Activated naive CD8-positive, alpha-beta T cell treated with anti-CD3 and anti-CD28 coated beads for 36 hours (primary cell): ENCODE measurements at places on chromosomes 1 and 21.

DNA sequence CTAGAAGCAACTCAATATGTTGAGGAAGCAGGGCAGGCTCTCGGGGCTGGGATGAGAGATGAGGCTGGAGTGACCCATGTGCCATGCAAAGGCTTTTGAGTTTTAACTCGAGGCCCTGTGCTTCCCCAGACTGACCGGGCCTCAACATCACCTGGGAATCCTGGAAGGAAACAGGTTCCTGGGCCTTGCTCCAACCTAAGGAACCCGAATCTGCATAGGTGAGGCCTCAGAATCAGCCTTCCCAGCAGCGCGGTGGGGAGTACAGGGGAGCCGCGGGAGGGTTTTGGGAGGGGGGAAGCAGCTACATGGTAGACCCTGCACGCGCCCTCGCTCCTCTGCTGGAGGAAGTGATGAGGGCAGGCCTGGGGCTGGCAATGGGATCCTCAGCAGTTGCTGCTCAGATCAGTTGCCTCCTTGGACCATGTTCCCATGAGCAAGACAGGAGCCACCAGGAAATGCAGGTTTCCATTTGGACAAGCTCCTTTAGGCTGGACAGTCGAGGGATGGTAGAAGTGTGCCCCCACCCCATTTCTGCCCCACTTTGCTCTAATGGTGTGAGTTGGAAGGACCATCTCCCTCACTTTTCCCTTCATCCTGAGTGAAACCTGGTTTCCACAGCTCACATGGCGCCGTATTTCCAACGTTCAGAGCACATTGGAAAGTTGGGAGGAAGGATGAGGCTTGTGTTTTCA lies 4.5 kb upstream of the KIAA1614 start:
- no peak for DNase-seq

DNA sequence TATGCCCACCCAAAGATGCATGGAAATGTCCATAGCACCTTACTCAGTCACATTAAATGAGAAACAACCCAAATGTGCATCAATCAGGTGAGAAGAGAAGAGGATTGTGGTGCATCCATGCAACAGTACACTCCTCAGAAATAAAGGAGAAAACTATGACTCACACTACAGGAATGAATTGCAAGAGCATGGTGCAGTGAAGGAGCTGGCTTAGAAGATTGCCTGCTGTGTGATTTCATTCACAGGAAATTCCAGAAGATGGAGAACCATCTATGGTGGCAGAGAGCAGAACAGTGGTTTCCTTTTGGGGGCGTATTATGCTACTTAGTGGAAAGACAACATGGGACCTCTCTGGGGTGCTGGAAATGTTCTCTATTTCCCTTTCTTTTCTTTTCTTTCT lies 278.6 kb upstream of the AJAP1 start:
- no peak for DNase-seq

DNA sequence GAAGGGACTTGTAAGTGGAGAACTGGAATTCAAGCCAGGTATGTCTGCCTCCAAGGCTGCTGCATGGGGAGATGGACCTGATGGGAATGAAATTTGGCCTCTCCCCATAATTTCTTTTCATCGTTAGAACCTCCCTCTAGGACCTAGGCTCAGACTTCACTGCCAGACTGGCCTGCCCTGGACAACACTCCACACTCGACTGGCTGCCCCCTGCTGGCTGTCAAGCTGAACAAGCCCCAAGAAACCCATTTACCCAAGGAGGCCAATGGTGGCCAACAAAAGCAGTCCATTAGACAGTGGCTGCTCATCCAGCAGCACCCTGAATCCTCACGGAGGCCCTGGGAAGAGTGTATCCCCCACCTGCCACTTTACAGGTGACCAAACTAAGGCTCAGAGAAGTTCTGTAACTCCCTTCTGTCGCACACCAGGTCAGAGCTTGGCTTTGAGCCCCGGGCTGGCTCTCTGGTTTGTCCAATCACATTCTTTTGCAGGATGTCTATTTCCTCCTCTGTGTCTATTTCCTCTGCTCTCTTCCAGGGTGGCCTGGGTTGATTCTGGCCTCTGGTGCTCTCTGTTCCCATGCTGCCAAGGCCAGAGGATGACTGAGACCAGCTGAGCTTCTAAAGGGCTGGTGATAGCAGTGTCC lies 3.8 kb downstream of the RNF186 start:
- peak; percentile 53 for DNase-seq

- no peak for DNase-seq
Measured at GRCh38 chr1:85933961-85934360, 222.6 kb downstream of the COL24A1 start.

GRCh38 chr1:40476924-40477677 lies at the start of gene ZFP69:
Gene ZFP69, plus strand, starts transcription at chr1:40477290. Its CDS starts 2,072 bp downstream, at chr1:40479362.
- peak; percentile 82 for DNase-seq

GRCh38 chr1:229117664-229118300 lies 153.1 kb upstream of the RAB4A start:
- no peak for DNase-seq

GRCh38 chr1:94070865-94071264 lies 50.1 kb downstream of the ABCA4 start:
- no peak for DNase-seq

- DNase-seq = no peak
Measured at GRCh38 chr1:112702420-112703261, 4.3 kb downstream of the RHOC start.

DNA sequence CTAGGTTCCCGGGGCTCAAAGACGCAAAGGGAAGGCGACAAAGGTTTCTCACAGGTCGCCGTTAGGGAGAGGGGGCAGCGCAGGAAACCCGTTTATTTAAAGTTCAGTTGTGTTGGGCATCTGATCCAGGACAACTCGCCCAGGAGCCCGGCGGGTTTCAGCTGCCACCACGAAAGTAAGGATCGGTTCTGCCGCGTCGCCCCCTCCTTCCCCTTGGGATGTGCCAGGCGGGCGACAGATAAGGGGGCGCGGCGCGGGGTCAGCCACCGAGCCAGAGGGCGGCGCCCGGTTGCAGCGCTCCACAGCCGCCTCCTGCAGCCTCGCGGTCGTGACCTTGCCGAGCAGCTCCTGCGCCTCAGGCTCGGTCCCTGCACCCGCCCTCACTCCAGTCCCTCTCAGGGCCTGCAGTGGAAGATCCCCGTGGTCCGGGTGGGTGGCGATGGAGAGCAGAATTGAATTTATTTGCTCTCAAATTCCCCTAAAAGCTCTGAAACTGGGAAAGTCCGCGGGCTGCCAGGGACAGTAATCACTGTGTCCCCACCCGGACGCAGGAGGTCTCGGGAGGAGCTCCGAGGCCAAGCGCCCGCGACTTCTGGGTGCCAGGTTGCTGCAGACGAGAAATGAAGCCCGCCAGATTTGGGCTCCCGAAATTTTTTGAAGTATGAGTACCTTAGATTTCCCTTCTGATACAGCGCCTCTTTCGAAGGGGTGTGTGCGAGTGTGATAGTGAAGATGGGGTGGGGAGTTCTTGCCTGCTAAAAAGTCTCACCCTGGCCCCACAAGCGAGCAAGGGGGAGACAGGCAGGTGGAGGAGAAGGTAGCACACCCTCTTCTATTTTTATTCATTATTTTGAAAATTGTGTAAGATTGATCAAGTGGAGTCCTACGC lies 28.4 kb upstream of the NFIA start:
- DNase-seq = peak; percentile 19

- no peak for DNase-seq
Measured at GRCh38 chr1:23422941-23423340, 1.6 kb downstream of the TCEA3 start.

- no peak for DNase-seq
Measured at GRCh38 chr1:198179556-198179981, 22.8 kb downstream of the NEK7 start.

- DNase-seq = no peak
Measured at GRCh38 chr1:3828391-3828790, 28.6 kb downstream of the CEP104 start.

DNA sequence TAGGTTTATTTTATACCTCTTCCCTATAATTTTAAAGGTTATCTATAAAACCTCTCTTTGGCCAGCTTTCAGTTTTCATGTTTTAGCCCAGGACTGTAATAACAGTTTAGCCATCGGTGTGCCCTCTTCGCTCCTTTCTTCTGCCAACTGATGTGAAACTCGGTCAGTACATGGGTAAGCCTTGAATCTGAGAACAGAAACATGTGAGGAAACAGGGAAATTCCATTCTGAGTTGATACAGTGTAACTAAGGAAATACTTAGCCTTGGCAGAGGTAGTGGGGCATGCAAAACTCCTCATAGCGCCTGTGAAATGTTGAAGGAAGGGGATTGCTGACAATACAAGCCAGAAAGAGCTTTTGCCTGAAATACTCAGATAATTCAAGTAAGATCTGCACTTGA lies 465.2 kb downstream of the NCAM2 start:
- no peak for DNase-seq

DNA sequence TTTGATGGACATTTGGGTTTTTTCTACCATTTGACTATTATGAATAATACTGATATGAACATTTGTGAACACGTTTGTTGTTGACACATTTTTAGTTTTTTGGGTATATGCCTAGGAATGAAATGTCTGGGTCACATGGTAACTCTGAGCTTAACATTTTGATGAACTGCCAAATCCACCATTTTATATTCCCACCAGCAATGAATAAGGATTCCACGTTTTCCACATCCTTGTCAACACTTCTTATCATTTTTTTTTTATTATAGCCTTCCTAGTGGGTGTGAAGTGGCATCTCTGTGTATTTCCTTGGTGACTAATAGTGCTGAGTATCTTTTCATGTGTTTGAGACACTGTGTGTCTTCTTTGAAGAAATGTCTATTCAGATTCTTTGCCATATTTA lies 67.6 kb downstream of the RASAL2 start:
- no peak for DNase-seq

GRCh38 chr1:214665606-214666110 lies 62.7 kb downstream of the CENPF start:
- no peak for DNase-seq

DNA sequence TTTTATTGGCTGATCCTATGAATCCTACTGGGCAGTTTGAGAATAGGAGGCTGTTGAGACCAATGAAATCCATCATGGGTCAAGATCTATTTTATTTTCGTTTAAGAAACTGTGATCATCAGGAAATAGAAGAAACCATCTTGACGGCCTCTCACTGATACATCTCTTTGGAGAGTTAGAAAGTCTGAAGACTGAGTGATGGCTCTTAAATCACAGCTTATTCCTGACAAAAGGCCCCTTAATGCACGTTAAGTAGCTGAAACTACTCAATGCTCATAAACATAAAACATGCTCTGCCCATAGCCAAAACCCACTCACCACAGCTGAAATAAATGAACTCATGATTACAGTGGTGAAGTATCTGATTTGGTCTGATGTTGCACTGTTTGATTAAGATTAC lies 784.5 kb upstream of the NEGR1 start:
- DNase-seq = no peak

DNA sequence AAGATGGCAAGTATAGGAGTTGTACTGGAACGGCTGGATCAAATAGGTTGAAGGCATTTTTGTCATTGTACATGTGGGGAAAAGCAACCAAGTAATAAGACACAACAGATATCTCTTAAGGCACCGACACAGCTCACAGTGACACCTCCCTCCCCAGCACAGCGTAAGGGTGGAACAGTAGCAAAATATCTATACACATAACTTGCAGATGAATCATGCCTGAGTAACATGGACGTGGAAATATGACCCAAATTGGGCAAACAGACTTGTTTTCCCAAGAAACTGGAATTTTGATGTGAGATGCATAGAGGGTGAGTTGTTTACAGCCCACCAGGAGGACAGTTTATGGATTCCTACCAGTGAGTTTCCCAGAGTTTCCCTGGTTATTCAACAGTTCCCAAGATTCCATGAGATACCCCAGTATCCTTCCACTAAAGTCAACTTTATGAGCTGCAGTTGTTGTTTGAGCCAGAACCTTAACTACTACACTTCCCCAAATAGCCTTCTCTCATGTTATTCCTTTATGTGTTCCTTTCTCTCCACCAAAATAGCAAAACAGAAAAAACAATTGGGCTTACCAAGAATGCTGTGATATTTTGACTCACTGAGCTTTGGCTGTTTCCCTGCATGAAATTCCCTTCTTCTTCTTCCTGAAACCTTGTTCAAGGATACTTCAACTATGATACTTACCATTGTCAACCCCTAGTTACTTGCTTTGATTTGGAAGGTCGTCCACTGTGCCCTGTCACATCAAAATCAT lies 7.1 kb upstream of the DR1 start:
- no peak for DNase-seq

DNA sequence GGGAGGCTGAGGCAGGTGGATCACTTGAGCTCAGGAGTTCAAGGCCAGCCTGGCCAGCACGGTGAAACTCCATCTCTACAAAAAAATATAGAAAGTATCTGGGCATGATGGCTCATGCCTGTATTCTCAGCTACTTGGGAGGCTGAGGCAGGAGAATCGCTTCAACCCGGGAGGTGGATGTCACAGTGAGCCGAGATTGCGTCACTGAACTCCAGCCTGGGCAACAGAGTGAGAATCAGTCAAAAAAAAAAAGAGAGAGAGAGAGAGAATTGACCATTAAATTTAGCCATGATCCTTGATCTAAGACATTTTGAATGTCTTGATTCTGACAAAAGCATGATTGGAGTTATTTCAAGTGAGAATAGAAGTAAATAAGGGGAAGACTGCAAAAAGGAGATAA lies 19.1 kb downstream of the RBM11 start:
- DNase-seq = no peak

GRCh38 chr21:39666026-39666425 lies 53.3 kb downstream of the B3GALT5 start:
- DNase-seq = no peak

- DNase-seq = no peak
Measured at GRCh38 chr1:100671601-100672000, 47.9 kb upstream of the VCAM1 start.

DNA sequence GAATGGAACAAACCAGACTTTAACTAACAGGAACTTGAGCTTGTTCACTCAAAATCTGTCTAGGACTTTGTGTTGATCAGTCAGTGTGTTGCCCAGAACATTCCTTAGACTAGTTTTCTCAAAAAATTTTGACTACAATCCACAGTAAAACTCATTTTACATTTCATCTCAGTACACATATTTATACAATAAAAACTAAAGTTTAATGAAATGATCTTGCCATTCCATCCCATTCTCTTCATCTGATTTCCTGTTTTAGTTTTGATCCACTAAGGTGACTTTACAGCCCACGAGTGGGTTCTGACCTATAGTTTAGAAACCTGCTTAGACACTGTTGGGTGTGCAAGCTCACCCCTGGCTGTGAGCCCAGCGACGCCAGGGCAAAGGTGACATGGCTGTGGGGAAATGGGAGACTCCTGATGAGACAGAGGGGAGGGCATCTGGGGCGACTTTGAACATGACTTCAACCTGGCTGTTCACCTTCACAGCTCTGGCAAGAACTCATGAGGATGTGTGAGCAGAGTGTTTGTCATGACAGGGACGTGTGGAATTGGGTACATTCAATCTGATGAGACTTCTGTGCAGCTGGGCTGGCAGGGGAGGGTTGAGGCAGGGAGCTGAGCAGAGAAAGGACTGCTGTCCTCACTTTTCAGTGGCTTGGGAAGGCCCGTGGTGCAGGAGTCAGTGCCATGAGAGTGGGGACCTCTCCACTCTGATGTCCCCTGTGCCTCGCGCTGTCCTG lies 40.6 kb downstream of the LHX4 start:
- DNase-seq = no peak

DNA sequence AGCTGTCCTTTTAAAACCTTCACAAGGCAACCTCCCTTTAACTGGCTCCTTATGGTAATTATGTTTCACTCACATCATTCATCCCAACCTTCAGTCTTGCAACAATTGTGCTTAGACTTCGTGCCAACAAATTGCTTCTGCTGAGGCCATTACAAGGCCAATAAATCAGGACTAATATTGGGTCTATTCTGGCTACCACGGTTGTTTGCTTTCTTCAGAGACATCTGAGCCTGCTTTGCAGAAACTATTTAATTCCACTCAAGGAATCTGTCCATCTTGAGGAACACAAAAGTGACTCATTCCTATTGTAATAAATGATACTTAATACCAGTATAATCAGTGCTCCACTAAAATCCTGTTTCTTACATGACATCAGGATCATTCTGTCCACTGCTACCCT lies 2.6 kb upstream of the GSTM4 start:
- DNase-seq = no peak
